ENCODE measurements at places on chromosomes 1 and 21.

DNA sequence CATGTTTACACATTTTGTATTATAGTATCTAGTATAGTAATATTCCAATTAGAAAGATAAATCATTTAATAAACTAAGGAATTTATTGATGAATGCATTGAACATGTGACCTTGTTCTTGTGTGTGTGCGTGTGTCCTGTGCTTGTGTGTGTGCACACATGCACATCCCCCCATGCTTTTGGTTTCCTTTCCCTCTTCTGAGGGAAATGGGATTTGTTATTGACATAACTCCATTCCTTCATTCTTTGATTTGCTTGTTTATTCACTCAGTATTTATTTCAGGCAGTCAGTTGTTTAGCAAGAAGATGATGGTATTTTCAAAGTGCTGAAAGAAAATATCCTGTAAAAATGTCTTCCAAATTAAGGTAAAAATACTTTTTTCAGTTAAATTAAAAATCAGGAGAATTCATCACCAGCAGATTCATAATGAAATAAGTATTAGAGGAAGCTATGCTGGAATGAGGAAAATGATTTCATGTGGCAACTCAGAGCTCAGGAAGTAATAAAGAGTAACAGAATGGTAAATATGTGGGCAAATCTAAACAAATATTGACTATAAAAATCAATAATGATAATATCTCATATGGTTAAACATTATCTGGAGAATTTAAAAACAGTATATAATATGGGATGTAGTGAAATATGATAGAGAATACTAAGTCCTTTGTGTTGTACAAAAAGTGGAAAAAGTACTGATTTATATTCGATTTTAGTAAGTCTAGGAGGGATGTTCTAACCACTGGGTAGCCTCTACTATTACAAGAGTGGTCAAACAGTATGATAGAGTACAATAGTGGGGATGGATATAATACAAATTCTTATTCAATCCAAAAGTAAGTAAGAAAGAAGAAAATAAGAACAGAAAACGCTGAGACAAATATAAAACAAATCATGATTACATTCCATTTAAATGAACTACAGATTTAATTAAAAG is 35.2 kb upstream of the SIPA1L2 start:
- no peak for DNase-seq

GRCh38 chr1:243849421-243850201 is 432 bp downstream of the AKT3 start:
- DNase-seq: peak; percentile 43

DNA sequence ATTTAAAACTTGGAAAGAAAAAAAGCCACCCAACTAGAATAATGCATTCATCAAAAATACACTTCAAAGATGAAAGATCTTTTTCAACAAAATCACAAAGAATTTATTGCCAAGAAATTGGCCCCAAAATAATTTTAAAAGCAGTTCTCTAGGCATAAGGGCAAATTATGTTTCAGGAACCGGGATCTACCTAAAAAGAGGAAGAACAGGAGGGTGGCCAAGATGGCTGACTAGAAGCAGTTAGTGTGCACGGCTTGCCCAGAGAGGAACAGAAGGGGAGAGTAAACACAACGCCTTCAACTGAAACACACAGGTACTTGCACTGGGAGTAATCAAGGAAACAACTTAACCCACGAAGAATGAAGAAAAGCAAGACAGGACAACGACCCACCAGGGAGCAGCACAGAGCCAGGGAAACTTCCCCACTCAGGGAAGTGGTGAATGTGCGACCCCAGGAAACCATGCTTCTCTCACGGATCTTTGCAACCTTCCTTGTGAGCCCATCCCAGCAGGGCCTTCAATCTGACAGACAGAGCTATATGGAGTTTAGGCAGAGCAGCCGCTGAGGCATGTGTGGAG is 46.1 kb downstream of the ACKR1 start:
- DNase-seq: no peak

DNA sequence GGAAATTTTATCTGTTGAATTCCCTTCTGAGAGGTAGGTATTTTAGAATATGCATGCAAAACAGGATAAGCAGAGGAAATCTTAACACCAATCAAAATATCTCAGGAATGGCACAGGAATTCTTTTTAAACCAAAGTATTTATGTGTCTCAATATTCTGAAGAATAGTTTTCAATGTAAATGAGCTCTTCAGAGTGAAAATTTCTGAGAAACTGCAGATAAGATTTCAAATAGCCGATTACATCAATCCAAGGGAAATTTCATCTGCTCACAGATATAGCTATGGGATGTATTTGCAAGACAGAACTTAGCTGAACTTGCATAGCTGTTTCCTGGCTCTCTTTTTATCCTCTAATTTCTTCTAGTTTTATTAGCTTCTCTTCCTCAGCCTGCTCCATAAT is 209.5 kb downstream of the GRIK1 start:
- DNase-seq: no peak

DNA sequence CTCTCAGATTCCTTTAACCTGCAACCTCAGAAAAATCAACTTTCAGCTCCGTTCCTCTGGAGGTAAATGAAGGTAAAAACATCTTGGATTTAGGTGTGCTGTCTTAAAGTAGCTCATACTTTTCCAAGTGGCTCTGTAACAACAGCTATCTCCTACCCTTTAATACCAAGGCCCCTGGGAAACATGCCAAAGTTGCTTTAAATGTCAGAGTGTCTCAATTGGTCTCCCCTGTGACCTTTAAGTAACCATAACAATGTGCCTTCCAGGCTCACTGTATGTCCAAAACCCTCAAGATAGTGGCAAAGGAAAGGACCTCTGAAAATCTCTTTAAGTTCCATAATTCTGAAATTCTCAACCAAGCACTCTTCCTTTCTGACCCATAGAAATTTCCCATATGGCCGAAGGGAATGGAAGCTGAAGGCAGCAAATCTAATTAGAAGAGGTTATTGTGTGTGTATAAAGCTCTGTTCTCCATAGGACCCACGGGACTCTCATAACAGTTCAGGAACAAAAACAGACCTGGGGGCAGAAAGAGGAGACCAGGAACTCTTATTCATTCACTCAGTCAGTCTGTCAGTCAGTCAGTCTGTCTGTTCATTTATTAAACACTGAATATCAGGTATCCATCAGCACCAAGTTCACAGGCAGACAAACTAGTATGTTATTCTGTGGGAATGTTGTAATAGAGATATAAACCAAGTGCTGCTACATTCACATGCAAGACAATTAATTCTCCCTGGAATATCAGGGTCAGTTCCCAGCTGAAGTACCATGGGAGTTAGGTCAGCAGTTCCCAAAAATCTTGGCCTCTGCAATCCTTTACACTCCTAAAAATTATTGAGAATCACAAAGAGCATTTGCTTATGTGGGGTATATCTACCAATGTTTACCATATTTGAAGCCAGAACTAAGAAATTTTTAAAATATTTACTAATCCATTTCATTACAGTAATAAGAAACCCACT is 19.1 kb downstream of the ASTN1 start:
- DNase-seq: no peak

GRCh38 chr21:18468790-18469189 is 65.2 kb upstream of the TMPRSS15 start:
- DNase-seq: no peak

GRCh38 chr1:61585714-61586113 is 139.2 kb downstream of the TM2D1 start:
- DNase-seq: no peak

DNA sequence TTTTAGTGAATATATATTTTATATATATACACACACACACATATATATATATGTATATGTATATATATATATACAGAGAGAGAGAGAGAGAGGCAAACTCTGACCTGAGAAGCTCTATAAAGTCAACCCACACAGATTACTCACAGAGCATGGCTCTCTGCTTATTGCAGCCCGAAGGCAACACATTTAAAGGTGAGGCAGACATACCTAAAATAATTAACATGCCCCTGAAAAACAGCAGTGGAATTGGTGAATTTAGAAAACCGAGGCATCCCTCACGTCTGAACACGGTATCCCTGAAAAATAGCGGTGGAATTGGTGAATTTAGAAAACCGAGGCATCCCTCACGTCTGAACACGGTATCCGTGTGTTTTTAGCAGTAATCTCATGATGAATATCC is 228.2 kb downstream of the KIF26B start:
- DNase-seq: no peak

DNA sequence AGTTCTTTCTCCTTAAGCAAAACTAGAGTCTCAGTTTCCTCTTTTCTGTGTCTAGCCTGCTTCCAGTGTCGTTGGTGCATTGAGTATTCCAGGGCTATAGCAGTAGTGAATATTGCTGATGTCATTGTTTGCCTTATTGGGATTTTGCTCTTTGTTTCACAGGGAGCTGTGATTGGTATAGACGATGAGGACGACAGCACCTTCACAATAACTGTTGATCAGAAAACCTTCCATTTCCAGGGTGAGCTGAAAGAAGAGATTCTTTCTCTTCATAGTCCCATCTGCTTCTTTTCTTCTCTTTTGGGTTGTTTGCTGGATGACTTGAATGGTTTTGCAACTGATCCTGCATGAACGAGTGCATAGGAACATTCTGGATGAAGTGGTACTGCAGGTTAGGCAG is 52.4 kb downstream of the OSBPL9 start:
- DNase-seq: no peak

- no peak for DNase-seq
Observed at GRCh38 chr1:11961230-11961629, 19.0 kb upstream of the MFN2 start.

- DNase-seq: peak; percentile 34
Observed at GRCh38 chr1:25922971-25923552, 16.8 kb upstream of the STMN1 start.

DNA sequence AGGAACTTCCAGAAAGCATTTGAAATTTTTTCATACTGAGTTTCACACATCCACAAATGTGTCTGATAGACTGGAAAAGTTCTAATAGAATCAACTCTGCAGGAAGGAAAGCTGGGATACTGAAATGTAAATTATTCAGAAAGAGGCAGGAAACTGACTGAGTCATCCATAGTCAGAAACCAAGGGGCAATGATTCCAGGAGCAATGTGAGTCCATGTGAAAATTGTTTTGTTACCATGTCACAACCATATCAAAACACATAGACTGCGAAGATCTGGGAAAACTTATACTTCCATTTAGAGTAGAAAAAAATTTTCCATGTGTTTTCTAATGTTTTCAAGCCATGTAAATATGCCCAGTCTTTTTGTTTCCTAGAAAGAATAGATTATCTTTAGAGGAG is 142.3 kb upstream of the TMPRSS15 start:
- no peak for DNase-seq

GRCh38 chr1:178145605-178146004 is 51.7 kb downstream of the RASAL2 start:
- DNase-seq: no peak

DNA sequence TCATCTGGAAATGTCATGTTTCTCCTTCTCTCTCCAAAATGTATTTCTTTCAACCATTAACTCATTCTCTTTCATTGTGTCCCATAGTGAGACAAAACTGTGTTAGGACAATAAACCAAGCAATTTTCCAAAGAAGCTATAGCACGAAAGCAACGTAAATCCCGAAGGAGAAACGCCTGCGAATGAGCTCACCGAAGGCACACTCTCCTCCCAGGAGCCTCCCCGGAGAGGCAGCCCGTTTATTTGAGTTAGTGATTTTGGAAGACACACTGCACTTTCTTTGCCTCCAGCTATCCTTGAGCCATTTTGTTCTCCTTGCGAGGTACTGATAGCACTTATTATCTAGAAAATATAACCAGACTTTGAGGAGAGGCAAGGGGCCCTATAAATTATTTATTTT is 41.2 kb downstream of the RSPH1 start:
- no peak for DNase-seq

DNA sequence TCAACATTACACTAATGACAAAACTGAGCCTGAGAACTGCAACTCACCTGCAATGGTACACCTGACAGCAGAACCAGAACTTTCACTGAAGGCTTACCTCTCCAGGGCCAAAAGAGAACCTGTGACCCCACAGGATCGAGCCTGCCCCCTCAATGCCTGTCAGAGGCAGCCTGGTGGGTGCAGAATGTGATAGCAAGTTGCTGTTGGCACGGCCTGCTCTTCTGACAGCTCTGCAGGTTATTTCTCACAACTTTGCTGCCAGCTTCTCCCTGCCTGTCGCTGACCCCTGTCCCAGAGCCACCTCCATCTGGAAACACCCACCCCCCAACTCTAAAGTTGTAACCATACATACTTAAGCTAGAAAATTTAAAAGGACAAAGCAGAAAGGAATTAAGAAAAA is 35.2 kb downstream of the HIVEP3 start:
- no peak for DNase-seq

DNA sequence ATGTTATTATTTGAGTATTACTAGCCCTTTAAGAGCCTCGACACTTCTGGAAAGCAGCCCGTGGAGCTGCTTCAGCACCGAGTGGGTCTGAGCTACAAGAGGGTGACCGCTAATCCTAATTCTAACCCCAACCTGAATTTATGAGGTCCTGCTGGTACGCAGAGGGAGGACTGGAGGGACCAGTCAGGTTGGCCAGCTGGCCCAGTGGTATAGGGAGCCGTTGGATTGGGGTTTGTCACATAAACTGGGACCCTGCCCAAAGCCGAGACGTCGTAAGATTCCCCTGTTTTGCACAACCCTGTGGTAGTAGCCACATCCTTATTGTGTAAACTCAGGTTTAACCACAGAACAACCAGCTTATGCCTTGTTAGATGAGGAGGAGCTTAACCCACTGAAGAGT is 60.8 kb upstream of the F3 start:
- DNase-seq: peak; percentile 29

GRCh38 chr1:4021136-4021973 is 121.3 kb upstream of the C1orf174 start:
- DNase-seq: no peak

DNA sequence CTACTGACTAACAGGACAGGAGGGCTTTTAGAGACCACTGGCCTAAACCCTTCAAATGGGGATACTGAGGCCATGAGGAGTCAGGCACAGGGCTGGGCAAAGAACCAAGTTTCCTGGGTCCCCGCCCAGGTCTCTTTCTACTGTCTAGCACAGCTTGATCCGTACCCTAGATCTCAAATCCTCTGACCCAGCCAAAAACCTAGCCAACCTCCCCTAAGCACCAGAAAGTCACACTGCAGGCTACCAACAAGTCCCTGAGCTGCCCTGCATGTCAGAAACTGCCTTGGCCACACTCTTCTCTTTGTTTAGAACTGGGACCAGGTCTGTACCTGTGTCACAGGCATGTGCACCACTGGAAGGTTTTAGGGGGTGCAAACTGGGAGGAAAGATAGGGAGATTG is 33.6 kb downstream of the AHDC1 start:
- peak; percentile 27 for DNase-seq

- DNase-seq: no peak
Observed at GRCh38 chr1:59125154-59125553, 171.7 kb upstream of the FGGY start.

DNA sequence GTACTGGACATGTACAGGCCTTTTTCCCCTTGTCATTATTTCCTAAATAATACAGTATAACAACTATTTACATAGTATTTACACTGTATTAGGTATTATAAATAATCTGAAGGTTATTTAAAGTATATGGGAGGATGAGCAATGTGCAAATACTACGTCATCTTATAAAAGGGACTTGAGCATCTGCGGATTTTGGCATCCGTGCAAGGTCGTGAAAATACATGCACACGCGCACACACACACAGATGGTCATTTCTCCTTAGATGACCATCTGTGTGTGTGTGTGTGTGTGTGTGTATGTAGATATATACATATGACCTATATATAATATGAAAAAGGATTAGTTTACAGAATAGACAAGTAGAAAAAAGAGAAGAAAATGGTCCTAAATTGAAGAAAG is 15.4 kb downstream of the ALG14 start:
- no peak for DNase-seq

- no peak for DNase-seq
Observed at GRCh38 chr1:172357753-172358385, 62.6 kb upstream of the C1orf105 start.
